ENCODE measurements at places on chromosomes 11 and 22.

DNA sequence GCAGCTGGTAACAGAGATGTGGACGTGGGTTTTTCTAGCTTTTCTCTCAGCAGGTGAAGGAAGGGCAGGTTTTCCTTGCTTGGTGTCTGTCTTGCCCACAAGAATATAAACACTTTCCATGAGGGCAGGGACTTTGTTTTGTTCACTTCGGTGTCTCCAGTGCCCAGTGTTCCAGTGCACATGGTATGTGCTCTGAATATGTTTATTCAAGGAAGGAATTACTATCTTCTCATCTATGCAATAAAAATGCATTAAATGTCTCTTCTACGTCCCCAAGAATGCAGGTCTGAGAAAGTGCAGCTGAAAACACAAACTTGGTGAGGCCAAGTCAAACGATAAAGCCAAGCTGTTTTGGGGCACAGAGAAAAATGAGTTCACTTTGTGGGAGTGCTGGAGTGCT lies 56.3 kb upstream of the PLET1 start:
- no peak for DNase-seq

GRCh38 chr11:128841461-128842072 lies 25.5 kb downstream of the KCNJ1 start:
- no peak for DNase-seq

GRCh38 chr11:89327885-89328284 lies 150.2 kb downstream of the TYR start:
- no peak for DNase-seq

- DNase-seq, result no peak
These were observed 955.2 kb downstream of the JRKL start for GRCh38 chr11:97345032-97345431.

GRCh38 chr11:2766166-2766565 lies 66.4 kb upstream of the KCNQ1OT1 start:
- no peak for DNase-seq

- no peak for DNase-seq
These were observed 14.1 kb downstream of the ABTB2 start for GRCh38 chr11:34343686-34344085.

DNA sequence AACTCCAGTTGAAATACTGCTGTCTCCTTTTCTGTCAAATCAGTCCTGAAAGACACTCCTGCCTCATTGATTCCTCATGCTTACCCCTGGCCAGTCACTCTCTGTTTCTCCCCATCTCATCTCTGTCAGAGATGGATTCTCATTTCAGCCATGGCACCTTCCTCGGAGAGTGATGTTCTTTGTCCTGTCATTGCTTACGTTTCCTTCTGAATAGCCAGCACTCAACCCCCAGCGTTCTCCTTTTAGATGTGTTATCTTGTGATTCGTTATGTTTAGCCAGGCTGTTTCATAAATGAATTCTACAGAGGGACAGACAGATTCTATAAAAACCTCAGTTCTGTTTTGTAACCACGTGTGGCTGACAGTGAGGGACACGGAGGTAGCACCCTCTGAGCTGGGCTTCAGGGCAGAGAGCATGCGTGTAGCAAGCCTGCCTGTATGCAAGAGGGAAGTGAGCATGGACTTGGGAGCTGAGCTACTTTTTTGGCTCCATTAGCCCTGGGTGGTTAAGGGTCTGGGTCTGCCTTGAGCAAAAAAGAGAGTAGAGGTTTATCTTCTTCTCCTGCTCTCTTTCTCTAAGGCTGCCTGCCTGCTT lies 354.6 kb downstream of the DDX10 start:
- no peak for DNase-seq

- DNase-seq, result no peak
These were observed 1136.9 kb downstream of the BRD1 start for GRCh38 chr22:48690583-48691317.

- DNase-seq, result no peak
These were observed 4.3 kb upstream of the ATP5MGL start for GRCh38 chr22:42644422-42645340.

DNA sequence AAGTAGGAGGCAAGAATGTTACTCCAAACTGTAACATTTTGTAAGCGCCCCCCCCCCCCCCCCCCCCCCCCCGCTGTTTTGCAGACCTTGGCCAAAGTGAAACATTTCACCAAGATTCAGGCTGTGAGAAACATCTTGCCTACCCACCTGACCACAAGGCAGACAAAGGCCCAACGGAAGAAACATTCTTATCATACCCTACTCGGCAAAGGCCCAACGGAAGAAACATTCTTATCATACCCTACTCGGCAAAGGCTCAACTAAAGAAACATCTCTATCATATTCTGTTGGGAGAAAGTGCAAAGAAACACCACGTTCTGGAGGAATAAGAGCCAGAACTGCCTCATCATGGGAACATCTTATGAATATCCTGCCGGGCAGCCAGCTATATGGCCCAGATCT lies 117.1 kb downstream of the JRKL start:
- DNase-seq, result no peak

GRCh38 chr11:27231530-27231929 lies 131.5 kb downstream of the CCDC34 start:
- DNase-seq, result no peak

DNA sequence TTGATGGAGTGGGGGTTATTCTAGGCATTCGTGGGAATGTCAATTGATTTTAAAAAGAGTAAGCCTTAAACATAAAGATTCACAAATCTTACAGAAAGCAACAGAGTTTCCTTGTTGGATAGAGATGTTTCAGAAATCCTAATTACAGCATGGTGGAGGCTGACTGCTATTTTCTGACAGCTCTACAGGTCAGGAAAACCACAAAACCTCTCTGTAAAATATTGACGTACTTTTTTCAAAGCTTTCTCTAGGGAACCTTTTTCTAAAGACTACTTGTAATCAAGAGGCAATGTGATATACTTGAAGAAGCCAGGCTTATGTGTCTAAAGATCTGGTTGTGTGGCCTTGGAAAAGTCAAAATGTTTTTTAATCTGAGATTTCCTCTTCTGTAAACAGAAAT lies 9.1 kb upstream of the OR8B8 start:
- DNase-seq, result no peak

DNA sequence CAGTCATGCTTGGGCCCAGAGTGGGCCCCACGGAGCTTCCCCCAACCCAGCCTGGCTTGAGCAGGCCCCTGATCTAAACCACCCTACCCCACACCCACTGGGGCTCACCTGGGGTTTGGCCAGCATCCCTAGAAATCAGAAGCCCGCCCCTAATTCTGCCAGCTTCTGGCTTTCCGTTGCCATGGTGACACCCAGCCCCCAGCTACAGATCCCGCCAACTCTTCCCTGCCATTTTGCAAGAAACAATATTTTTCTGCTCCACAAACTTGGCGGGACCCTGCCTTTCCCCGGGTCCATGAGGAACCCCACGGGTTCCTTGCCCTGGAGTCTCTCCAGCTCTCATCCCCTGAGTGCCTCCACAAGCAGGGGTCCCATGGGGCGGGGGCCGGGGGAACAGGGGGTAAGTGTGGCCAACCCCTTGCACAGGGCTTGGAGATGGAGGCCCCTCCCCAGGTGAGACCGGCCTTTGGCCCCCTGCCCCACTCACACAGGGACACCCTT lies 90.0 kb downstream of the CDKN1C start:
- no peak for DNase-seq

DNA sequence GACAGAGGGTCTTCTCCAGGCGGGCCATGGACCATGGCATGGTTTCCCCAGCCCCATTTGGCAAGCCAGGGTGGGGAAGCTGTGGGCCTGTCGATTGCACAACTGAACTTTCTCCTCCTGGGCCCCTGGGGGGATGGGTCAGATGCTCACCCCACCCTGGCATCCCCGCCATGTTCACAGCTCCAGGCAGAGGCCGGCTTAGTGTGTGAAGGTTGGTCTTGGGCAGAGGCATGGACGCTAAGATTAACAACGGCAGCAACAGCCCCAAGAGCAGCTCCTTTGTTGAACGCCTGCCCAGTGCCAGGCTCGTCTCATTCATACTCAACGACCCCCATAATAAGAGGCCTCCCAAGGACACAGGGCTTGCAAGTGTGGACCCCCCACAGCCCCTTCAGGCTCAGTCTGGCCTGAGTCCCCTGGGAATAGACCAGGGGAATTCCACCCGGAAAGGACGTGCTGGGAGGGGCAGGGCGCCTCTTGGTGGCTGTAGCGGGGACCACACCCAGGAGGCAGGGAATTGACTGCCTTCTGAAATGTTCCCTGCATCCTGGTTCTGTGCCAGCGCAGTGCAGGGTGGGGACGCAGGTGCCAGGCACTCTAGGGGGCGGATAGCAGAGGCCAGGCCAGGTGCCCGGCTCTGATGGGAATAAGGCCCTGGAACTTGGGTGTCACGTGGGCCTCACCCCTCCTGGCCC lies 8.3 kb downstream of the TSPO start:
- DNase-seq, result no peak

DNA sequence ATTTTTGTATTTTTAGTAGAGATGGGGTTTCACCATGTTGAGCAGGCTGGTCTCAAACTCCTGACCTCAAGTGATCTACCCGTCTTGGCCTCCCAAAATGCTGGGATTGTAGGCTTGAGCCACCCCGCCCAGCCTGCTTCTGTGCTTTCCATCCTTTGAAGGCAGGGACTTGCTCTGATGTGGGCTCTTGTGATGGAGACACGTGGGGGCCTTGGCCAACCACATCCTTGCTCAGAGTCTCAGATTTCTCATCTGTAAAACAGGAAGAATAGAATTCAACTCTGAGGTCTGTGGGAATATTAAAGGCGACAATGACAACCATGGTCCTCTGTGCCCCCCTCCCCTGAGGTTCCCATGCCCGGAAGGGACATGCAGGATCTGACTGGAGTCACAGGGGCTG lies 3.8 kb upstream of the GGA1 start:
- peak; percentile 34 for DNase-seq

DNA sequence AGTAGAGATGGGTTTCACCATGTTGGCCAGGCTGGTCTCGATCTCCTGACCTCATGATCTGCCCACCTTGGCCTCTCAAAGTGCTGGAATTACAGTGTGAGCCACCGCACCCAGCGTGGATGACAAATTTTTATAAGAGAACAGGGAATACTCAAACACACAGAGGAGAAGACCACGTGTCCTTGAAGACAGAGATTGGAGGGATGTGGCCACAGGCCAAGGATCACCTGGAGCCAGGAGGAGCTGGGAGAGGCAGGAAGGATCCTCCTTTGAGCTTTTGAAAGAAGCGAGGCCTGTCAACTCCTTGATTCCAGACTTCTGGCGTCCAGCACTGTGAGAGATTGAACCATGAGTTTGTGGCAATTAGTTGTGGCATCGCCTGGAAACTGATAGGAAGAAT lies 1049.5 kb downstream of the TBC1D22A start:
- no peak for DNase-seq

DNA sequence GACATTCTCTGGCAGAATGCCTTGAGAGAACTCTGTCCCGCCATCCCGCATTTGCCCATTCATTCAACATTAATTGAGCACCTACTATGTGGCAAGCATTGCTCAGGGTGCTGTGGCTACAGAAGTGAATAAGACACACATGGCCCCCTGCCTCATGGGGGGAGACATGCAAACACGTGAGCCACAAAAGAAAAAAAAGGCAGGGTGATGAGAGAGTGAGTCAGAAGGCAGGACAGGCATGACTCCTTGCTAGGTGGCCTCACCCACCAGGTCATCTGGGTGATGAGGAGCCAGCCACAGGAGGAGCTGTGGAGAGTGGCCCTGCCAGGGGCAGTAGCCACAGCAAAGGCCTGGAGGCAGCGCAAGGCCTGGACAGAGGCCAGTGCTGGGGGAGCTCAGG lies 4.9 kb downstream of the CHRM4 start:
- DNase-seq, result no peak

DNA sequence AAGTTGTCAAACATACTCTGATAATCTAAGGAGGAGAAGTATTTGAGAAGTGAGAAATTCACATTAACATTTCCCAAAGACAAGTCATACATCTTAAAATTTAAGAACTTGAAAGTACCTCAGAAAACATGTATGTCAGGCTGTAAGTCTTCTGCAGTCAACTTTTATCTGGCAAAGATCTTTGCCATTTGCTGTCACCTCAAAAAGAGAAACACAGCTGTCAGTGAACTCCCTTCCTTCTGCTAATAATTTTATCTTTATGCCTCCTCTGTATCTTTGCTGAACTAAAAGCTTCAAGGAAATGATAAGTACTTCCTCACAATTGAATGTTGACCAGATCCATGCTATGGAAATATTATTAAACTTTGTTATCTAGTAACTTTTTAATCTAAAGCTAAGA lies 18.7 kb downstream of the TTC17 start:
- no peak for DNase-seq

GRCh38 chr11:10390375-10390774 lies 64.7 kb upstream of the AMPD3 start:
- DNase-seq, result no peak

DNA sequence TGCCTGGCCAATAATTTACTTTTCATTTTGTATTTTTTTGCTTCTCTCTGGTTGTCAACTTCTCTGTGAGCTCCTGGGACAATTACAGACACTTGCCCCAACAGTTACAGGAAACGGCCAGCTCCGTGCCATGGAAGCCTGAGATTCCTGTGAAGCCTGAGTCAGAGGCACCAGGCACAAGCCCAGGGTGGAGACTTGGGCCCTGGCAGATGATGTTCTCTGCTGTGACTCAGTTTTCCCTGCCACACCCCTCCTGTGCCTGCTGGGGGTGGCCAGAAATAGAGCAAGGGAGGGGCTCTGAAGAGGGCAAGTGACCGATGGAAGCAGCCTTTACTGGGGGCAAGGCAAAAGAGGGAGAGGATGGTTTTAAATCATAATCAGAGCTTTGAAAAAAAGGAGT lies 4.9 kb downstream of the ATP5MGL start:
- DNase-seq, result no peak

DNA sequence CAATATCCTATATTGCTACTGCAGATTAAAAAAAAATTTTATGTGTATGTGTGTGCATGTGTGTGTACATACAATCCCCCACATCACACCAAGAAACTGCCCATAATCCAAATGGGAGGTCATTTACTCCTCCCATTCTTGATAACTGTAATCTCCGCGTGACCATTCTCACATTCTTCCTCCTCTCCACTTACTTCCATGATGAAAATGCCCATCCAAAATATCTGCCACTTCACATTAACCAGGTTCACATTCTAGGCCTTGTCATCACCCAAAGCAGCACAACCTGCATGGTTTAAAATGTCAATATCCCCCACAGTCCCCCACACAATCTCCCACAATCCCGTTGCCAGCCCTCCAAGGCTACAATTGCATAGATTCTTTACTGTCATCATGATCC lies 149.6 kb downstream of the LARGE1 start:
- no peak for DNase-seq

Data from activated T-helper 9 cell treated with anti-CD3 and anti-CD28 coated beads, Interleukin-2, amount 50 U/mL, for 16 hours (primary cell).